ENCODE measurements at places on chromosomes 1 and 21.

DNA sequence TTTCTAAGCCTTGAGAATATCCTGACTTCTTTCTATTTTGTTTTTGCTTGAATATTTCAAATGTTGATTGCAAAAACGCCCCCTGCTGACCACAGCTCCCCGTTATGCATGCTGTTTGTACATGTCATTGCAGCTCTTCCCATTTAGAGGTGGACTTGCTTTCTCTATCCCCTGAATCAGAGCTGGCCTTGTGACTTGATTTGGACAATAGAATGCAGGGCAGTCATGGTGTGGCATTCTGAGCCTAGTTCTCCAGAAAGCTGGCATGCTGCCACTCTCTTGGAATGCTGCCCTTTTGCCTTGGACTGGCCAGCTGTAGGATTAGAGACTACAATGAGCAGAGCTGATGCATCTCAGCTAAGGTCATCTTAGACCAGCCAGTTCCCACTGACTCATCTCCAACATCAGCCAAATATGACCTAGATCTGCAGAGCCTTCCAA, 1561.5 kb downstream of the MRPL39 start:
- peak; percentile 98 for DNase-seq

- peak; percentile 84 for DNase-seq
Observed at GRCh38 chr1:184075055-184076029, 23.8 kb downstream of the TSEN15 start.

GRCh38 chr1:188652678-188653077, 1823.9 kb downstream of the PLA2G4A start:
- DNase-seq: peak; percentile 5

DNA sequence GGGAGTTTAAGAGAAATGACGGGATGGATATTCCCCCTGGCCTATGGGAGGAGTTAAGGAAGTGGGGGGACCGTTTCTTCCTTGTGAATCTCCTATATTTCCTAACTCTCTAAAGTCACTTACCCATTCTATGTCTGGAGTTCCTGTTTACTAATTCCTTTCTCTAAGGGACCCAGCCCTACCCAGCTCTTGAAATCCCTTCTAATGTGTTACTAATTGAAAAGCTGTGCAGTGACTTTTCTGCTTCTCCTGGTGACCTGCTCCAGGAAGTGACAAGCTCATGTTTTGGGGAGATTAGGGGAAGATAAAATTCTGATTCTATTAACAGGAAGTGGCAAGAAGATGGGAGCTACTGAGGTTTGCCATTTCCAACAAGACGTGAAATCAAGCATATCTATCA, 4.0 kb upstream of the SAMSN1 start:
- DNase-seq: no peak

DNA sequence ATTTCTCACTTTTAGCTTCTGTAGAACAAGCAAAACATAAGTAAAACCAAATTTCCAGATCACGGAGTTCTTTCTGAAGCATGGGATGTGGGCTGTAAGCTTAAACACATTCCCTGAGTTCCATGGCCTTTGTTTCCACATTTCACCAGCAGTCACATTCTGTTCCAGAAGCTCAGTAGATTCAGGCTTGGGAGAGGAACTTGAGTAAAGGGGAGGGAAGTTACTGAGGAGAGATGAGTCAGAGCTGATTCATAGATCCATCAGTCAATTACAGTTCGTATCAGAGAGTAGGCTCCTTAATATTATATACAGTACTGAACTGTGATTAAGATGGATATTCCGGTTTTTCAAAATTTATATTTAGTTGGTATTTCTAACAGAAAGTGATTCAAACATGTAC, 614.3 kb downstream of the NCAM2 start:
- peak; percentile 97 for DNase-seq

DNA sequence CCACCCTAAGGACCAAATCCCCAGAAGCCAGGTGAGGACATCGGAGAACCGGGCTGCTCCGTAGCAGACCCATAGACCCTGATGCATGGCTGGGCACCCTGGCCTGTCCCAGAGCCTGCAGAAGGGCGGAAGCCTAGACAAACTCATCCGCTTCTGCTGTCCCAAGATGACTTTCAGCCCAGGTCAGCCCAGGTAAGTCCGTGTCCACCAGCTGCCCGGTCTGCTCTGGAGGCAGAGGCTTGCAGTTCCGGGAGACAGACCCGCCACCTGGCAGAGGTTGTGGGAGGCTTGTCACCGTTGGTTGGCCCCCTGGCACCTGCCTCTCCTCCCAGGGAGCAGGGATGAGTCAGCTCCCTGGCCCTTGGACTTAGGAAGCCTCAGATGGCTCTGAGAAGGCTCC, 22.8 kb upstream of the POFUT2 start:
- DNase-seq: no peak

DNA sequence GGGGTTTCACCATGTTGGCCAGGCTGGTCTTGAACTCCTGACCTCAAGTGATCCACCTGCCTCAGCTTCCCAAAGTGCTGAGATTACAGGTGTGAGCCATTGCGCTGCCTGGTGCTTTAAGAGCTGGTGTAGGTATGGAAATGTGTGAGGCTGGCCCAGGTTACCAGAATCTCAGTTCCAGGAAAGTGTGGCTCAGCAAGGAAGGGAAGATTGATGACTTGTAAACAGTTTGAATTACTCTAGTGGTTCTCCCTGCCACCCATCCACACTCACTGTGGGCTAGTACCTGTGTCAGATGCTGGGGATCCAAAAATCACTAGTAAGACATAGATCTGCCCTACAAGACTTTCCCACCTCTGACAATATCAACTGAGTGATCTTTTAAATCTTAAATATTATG, 34.5 kb upstream of the SLC35D1 start:
- no peak for DNase-seq

GRCh38 chr1:15500184-15501178, 23.5 kb downstream of the CASP9 start:
- no peak for DNase-seq

- no peak for DNase-seq
Observed at GRCh38 chr1:205792481-205792881, 17.2 kb upstream of the RAB29 start.

GRCh38 chr1:69109277-69109676, 458.4 kb upstream of the LRRC7 start:
- peak; percentile 19 for DNase-seq

GRCh38 chr21:34557261-34557660, 45.3 kb upstream of the KCNE1 start:
- no peak for DNase-seq

DNA sequence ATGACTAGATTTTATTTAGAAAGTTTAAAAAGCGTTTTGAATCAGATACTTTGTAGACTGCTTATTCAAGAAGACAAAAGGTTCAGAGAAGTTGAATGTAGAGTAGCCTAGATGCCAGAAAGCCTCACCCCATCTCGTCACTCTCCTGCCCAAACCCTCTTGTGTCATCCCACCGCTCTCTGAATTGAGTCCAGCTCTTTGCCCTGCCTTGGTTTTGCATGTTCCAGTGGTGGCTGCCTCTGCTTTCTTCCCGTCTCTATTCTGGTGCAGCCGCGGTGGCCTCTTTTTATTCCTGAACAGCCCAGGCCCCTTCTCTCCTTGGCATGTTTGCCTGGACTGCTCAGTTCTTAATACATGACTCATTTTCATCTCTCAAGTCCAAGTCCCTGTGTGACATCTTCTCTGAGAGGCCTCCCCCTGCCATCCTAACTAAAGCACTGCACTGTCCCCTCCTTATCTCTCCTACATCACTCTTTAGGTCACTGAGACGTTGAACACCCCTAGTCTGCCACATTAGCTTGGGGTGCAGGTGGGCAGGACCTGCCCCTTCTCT, 22.9 kb downstream of the PRDM2 start:
- peak; percentile 18 for DNase-seq

GRCh38 chr21:39537571-39537970, 75.2 kb upstream of the B3GALT5 start:
- DNase-seq: no peak

- DNase-seq: no peak
Observed at GRCh38 chr1:201212461-201213055, 21.9 kb downstream of the IGFN1 start.

- no peak for DNase-seq
Observed at GRCh38 chr1:228004331-228004855, 2.4 kb upstream of the WNT3A start.

GRCh38 chr1:178651742-178652141, 73.3 kb upstream of the RALGPS2 start:
- DNase-seq: peak; percentile 13

DNA sequence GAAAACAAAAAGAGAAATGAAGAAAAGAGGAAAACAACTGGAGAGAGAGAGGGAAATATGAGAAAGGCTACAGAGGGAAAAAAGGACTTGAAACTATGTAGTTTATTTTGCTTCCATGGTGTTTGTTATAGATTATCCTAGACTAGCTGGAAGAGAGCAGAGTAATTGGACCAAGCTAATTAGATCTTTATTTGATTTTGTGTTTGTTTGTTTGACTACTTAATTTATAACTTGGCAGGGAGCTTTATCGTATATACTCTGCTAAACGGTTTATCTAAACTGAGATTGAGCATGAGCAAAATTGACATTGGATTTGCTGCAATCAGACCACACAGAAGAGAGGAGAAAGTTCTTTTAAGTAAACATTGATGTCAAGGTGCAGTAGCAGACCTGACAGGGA, 443.8 kb upstream of the USP24 start:
- DNase-seq: no peak

DNA sequence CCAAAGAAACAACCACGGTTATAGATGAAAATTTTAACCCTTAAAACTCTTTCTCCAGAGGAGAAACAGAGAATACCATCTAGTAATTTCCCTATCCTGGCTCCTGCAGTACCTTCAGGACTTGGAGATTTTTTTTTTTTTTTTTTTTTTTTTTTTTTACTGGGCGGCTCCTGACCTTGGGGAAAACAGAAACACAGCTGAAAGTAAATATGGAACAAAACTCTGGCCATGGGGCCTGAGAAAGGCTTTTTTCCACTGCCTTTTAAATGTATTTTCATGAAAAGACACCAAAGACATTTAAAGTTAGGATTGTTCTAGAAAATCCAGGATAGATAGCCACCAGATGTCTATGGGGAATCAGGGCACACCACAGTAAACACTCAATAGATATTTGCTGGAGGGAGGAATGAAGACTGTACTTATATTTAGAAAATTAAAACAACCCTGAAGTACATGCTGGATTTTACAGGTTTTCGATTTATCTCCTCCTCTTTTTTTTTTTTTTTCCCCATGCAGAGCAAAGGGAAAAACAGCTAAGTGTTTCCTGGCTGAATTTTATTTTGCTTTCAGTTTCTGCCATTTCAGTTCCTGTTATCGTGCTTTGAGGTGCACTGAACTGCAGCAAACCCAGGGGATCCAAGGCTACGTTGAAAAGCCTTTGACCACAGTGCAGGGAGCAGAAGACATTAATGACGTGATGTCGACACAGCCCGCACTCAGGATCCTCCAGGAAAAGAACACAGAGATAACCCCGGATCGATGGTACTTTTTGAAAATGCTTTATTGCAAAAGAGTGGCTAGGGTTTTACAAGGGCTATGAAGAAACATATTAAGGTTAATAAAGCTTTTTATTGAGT, 35.7 kb upstream of the CNN3 start:
- peak; percentile 65 for DNase-seq

DNA sequence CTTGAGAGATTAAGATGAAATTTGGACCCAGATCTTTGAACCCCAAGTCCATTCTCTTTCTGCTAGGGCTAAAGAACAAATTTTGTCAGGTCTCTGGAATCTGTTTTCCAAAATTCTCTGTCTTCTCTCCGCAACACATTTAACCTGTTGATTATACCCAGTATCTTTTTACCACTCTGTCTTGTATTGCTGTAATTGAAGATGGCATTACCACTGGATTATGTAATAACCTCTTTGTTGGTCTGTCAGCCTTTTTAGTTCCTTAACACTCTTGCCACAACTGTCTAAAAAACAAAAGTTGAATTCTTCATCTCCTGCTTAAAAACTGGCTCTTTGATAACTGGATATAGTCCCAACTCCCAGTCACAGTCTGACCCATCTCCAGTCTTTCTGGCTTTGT, 3.0 kb downstream of the SRP9 start:
- no peak for DNase-seq

- DNase-seq: no peak
Observed at GRCh38 chr1:118271883-118272282, 86.9 kb upstream of the SPAG17 start.

DNA sequence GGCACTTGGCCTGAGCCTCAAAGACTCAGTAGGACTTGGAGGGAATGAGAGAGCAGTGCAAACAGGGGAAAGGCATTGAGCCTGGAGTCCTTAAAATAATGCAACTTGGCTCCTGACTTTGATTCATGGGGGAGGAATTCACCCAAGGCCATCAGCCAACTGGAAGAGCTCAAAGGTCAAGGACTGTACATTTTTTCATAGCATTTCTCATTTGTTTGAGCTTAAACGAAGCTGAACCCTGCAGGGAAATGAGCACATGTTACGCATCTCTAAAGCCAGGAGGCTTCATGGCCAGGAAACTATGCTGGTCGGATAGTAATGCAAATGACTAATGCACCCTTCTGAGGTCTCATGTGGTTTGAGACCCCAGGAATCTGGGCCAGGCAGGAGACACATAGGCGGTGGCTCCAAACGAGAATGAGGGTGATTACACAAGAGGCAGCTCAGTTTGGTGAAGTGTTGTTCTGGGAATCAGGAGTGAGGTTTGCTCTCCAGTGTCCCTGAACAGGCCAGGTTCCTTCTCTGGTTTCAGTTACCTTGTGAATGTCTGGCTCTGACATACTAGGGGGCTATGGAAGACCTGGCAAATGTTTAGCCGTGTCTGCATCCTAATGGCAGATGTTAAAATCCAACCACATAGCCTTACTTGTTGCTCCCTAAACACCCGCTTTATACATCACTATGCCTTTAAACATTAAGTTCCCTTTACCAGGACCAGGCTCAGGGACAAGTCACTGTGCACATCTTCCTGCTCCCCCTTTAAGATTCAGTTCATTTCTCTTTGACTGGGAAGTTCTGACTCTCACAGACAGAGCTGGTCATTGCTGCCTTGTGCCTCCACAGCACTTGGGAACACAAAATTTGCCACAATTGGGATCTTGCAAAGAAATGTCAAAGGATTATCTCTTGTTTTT, 503.9 kb upstream of the USP24 start:
- DNase-seq: peak; percentile 100

GRCh38 chr1:68478662-68479061, 18.2 kb downstream of the DEPDC1 start:
- no peak for DNase-seq

DNA sequence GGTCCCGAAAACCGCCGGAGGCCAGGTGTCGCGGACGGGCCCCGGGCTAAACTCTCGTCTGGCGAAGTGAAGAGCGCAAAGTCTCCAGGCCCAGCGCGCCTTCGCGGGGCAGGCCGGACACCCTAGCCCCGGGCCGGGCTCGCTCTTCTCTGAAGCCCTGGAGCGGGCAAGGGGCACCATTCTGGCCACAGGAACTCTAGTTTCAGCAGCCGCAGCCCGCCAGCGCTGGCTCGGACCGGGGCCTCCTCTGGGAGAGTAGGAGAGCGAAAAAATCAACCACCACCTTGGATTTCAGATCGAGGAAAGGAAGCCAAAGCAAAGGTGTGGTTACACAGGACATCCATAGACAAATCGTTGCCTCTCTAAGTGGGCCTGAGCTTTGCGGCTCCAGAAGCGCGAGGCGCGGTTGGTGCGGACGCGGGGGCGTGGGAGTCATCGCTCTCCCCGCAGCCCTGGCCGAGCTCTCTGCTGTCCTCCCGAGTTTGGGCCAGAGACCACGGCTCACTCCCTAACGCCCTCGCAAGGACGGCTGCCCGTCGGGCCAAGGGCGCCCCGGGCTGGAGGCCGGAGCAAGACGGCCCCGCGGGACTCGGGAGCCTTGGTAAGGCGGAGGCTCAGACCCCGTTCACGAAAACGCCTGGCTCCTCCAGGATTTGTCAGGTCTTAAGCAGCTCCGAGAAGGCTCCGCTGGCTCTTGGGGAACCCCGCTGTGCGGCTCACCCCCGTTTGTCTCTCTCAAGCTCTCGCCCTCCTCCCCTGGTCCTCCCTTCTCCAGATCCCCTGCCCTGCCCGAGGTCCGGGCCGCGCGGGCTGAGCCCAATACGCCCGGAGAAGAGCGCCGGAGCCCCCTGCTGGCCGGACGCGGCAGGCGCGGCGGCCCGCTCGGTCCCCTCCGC, 132.9 kb upstream of the DPYD start:
- DNase-seq: peak; percentile 80

Measured in fibroblast of lung (primary cell).